LHCN-M2 (cell line): ENCODE measurements at places on chromosomes 2 and 18. TPM values are rescaled to one million over a fixed set of nuclear protein-coding genes. Genes with fewer than 3 reads are reported as not detected.
A peak's percentile ranks its signal among the peaks of the same experiment; 100 is the strongest.

DNA sequence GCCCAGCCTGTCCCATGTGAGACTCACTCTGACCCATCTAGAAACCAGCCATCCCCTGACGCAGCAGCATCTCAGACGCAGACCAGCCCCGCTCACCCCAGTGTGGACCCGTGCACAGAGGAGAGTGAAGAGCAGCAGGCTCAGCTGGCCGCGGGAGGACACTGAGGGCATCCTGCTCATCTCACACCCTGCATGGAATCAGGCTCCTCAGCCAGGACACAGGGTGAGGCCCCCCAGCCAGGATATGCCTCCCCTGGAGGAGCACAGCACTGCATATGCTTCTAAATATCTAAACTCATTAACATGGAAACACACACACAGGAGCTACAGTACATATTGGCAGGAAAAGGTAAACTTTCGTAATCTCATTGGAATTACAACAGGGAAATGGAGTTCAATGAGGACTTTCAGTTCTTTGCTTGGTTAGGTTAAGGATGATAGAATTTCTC lies 34.4 kb downstream of the NEMP2 start:
- no peak for DNase-seq

- no peak for DNase-seq
These were observed 117.4 kb downstream of the PMS1 start for GRCh38 chr2:189901664-189902063.

GRCh38 chr2:180949896-180950295 lies 30.5 kb upstream of the UBE2E3 start:
- DNase-seq, result no peak

DNA sequence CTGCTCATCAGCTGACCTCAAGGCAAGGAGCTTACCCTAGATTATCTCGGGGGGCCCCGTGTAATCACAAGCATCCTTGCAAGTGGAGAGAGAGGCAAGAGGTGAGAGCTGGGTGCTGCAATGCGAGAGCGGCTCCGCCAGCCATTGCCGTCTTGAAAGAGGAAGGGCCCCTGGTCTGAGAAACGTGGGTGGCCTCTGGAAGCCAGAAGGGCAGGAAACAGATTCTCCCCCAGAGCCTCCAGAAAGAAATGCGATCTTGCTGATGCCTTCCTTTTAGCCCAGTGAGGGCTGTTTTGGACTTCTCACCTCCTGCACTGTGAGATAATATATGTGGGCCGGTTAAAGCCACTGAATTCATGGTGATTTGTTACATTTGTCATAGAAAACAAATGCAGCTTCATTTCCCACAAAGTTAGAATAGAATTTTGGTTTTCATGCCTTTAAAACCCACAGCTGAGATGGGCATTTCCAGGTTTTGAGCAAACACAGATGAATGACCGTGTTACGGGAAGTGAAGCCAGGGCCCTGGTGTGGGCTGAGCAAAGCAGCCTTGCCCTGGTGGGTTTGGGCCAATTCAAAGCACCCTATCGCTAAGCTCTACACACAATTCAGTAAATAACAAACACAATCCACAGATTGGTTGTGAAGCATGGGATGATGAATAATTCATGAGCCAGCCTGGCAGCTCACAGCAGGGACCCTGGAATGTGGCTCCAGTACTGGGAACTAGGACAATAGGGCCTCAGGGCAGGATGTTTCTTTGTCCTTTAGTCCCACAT lies 319.9 kb upstream of the HS6ST1 start:
- DNase-seq, result no peak

DNA sequence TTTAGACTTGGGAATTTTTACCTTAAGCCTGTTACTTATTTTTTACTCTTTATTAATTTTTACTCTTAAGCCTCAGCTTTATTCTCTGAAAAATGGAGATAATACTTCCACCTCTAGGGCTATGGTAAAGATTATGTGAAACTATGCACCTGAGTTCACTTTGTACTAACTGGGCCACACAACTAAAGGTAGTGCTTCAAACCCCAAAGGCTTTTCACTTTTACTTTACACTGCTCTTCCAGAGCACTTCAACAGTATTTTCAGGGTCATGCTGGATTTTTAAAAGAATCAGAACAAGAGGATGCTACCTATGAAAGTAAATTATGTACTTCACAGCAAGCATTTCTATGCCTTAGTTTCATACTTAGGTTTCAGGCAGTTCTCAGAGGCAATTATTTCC lies 27.8 kb downstream of the MEX3C start:
- DNase-seq, result no peak

GRCh38 chr2:227908266-227909054 lies 37.0 kb downstream of the DAW1 start:
- peak; percentile 19 for DNase-seq

- DNase-seq, result no peak
These were observed 22.0 kb upstream of the FZD5 start for GRCh38 chr2:207791579-207792243.

GRCh38 chr2:173990970-173991819 lies 26.0 kb upstream of the SP3 start:
- peak; percentile 65 for DNase-seq

GRCh38 chr2:227506456-227506855 lies 34.5 kb downstream of the AGFG1 start:
- DNase-seq, result no peak

- DNase-seq, result no peak
These were observed 147.6 kb downstream of the HDAC4 start for GRCh38 chr2:239253264-239253663.

- no peak for DNase-seq
These were observed 93.9 kb downstream of the ACVR1 start for GRCh38 chr2:157782057-157782845.

GRCh38 chr2:4139316-4139715 lies 435.9 kb downstream of the DCDC2C start:
- no peak for DNase-seq

DNA sequence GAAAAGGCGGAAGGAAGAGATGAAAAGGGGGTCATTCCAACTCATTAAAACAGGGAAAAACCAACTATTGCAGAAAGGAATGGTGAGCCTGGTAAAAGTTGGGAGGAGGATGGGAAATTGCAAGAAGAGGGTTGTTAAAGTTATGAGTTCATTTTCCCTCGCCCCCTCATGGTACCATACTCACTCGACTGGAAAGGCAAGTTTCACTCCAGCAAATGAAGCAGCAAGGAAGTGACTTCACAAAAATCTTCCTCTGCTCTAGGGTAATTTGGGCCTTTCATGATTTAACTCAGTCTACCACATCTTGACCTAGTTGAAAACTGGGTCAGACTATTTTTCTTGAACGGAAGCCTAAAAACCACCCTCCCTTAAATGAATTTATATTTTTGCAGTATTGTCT lies 22.8 kb upstream of the DAW1 start:
- DNase-seq, result no peak

DNA sequence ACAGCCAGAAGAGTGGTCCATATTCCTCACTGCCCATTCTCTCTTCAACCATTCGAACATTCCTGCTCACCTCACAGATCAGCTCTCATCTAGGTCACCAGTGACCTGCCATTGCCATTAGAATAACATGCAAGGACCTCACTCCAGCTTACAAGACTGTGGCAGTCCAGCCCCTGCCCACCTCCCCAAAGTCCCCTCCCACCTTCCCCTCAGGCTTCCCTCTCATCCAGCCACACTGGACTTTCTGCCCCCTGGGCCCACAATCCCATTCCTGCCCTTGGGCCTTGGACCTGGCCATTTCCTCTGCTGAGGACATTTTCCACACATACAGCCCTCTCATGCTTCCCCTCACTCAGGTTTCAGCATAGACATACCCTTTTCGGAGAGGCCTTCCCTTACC lies 5.2 kb upstream of the TMEM177 start:
- no peak for DNase-seq

DNA sequence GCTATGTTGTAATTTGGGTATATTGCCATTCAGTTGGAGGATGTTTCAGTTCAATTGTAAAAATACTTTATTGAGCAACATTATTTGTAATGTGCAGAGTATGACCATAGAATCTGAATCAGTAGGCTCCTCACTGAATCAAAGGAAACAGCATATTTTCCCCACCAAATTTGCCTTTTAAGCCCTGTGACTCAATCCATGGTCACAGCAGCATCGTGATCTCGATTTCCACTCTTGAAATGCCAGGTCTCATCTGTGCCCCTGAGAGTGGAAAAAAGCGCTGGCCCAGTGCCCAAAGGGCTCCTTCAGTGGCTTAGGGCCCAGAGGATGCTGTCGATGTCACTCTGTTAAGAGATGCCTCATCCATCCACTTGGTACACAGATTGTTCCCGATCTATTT lies 57.5 kb downstream of the FHOD3 start:
- peak; percentile 92 for DNase-seq

GRCh38 chr2:170840717-170841210 lies 24.1 kb downstream of the GAD1 start:
- DNase-seq, result no peak

GRCh38 chr2:120367649-120368048 lies 21.7 kb downstream of the INHBB start:
- DNase-seq, result peak; percentile 49

DNA sequence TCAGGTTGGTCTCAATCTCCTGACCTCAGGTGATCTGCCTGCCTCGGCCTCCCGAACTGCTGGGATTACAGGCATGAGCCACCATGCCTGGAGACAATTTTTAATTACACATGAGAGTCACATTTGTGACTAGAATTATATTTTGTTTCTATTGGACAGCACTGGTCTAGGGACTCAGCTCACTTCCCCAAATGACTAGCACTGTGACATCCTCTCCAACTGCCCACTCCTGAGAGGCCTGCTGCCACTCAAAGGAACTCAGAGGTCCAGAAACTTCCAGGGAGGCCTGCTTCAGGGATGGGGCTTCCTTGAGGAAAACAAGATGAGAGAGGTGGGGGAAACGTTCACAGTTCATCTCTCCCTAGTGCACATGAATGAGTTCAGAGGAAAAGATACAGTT lies 29.5 kb downstream of the TMEM163 start:
- DNase-seq, result no peak

DNA sequence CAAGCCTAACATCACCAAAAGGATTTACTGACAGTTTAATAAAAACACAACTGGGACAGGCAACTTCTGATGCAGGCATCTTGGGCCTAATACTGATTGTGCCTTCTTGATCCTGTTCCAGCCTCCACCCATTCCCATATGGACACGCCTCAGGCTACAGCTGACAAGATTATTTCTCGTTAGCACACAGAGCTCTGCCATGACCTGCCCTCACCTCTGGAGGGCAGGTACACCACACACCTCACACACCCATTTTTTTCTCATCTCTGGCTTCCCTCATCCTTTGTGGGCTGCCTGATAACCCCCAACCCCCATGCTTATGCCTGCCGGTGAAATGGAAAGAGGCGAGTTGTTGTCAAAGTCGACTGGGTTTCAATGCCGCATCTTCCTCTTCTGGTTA lies 147.0 kb downstream of the ANTXR1 start:
- DNase-seq, result no peak

- no peak for DNase-seq
These were observed 65.4 kb downstream of the EIF2AK3 start for GRCh38 chr2:88561646-88562388.

GRCh38 chr2:98515250-98515991 lies 70.8 kb downstream of the INPP4A start:
- DNase-seq, result peak; percentile 35

DNA sequence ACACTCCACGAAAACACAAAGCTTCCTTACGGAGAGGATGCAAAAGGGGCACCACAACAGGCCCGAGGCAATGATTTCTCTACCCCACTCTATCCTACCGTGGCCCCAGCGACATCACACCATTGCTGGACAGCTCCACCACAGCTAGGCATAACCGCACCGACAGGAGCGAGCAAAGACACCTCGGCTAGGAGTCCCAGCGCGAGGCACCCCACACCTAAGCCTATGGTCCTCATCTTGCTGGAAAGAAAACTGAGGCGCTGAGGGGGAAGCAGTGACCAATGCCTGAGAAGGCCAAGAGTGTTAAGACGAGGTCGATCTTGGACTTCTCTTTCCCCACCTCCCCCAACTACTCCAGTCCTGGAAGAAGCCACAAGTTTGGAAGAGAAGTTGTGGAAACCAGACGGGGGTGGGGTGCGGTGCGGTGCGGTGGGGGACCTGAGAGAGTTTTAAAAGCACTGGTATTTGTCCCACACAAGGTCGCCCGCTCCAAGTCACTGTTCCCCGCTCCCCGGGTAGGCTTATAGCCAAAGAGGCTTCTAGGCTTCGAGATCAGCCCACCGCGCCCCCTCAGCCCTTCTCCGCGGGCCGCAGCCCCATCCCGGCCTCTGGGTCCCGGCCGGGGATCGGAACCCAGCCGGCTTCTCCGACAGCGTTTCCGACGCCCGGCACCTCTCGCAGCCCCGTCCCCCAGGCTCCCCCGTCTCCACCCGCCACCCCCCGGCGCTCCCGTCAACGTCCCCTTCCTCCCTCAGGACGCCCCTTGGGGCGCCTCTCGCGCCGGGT lies 766 bp downstream of the PDE6D start:
- DNase-seq, result peak; percentile 20

GRCh38 chr2:56985609-56986008 lies 801.8 kb downstream of the CCDC85A start:
- no peak for DNase-seq

- no peak for DNase-seq
These were observed 112.2 kb upstream of the FBXO11 start for GRCh38 chr2:48018480-48018879.

GRCh38 chr2:25570161-25570845 lies 103.1 kb downstream of the DTNB start:
- no peak for DNase-seq

DNA sequence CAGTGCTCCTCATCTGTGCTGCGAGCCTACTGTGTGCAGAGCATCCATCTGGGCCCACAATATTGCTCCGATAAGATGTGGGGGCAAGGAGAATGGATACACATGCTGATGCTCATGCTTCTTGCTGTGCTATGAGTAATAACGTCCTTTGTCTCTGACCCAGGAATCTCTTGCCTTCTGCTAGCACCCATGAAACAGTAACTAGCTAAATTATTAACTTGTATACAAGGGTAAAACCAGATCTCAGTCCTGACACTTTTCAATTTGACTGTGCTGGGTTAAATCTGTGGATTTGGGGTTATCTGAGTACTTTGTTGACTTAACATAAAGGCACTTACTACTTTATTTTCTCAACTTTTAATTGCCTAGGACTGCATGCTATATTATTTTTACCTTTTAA lies 357.6 kb downstream of the SLC4A3 start:
- no peak for DNase-seq

DNA sequence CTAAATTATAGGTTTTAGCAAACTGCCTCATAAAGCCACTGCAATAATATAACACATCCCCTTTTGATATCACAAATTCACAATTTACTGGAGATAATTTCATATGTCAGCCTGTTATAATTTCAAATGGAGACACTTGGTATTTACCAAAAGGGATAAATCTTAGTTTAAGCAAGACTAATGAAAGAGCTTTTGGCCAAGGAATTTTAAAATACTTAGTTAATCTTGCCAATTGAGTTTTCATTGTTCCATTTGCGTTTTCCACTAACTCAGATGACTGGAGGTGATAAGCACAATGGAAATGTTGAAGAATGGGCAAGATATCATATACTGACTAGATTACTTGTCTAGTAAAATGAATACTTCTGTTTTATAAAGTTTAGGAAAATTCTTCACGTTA lies 379.3 kb upstream of the SYT4 start:
- no peak for DNase-seq

- DNase-seq, result peak; percentile 46
These were observed 26.4 kb downstream of the EML4 start for GRCh38 chr2:42195559-42195958.

The LONRF2 gene
- total RNA-seq, result not detected in 2 replicates

The LCLAT1 gene
- total RNA-seq, result 24.9 and 27.3 TPM in 2 replicates

The DPYSL5 gene
- not detected in 2 replicates for total RNA-seq

The CROCC2 gene
- total RNA-seq, result under 0.01 TPM in 1 of 2 replicates, not detected in the other

The YPEL5 gene
- total RNA-seq, result 39.6 and 41.9 TPM in 2 replicates

The CDK5R2 gene
- 0.17 and 0.38 TPM in 2 replicates for total RNA-seq

The CYP26B1 gene
- 2.1 and 2.3 TPM in 2 replicates for total RNA-seq

The LINC00305 gene
- not detected in 2 replicates for total RNA-seq

The CXCR4 gene
- total RNA-seq, result not detected in 2 replicates

The TBR1 gene
- total RNA-seq, result not detected in 2 replicates
